Spleen (tissue), 13 donors: ENCODE measurements at places on chromosomes 2 and 18. TPM values are rescaled to one million over a fixed set of nuclear protein-coding genes. Genes with fewer than 3 reads are reported as not detected.

Gene SCYGR4
- not detected for total RNA-seq

Gene FBXO41
- 15.0 TPM for total RNA-seq

Gene NETO1
- 13.4 TPM for total RNA-seq

Gene IKZF2
- 14.3 TPM for total RNA-seq

DNA sequence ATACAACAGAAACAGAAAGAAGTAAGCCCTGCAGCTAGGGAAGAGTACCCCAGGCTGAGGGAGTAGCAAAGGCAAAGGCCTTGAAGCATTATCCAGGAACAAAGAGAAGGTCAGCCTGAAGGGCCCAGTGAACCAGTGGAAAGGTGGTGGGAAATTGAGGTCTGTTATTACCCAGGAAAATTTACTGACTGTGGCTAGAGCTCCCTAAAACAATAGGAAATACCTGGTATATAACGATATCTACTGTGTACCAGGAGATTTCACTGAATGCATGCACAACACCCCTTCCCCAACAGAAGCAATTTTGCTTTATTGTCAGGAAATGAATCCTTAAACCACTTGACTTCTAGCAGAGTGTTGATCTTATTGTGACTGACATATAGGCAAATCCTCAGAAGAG is 365.3 kb downstream of the ERBB4 start:
- no peaks in the 10 kb centered on the region for H3K27me3 ChIP-seq
- H3K4me1 ChIP-seq = no peaks in the 10 kb centered on the region
- H3K27ac ChIP-seq = no peak overlapping the region
- DNase-seq = no peak

Gene SLC39A6
- 24.0 TPM for total RNA-seq

- H3K4me3 ChIP-seq = no peak overlapping the region
- H3K27me3 ChIP-seq = no peaks in the 10 kb centered on the region
- H3K36me3 ChIP-seq = peaks cover 19% of the 10 kb centered on the region
- no peak overlapping the region for H3K27ac ChIP-seq
Observed at GRCh38 chr2:100936070-100936741, 65.9 kb upstream of the RPL31 start.
